Upper lobe of right lung (tissue), 1 donor: ENCODE measurements at places on chromosomes 6 and 20. TPM values are rescaled to one million over a fixed set of nuclear protein-coding genes. Genes with fewer than 3 reads are reported as not detected.

Gene SLC22A3
- 30.6 TPM for total RNA-seq

Gene LPA
- total RNA-seq: not detected

Gene GHRH
- not detected for total RNA-seq

Gene KCNQ5
- total RNA-seq: 1.3 TPM

Gene PI16
- total RNA-seq: 3.4 TPM

Gene ATP6V1G2
- total RNA-seq: 0.75 TPM
